Vagina (tissue), 2 donors: ENCODE measurements at places on chromosomes 7 and 10.

DNA sequence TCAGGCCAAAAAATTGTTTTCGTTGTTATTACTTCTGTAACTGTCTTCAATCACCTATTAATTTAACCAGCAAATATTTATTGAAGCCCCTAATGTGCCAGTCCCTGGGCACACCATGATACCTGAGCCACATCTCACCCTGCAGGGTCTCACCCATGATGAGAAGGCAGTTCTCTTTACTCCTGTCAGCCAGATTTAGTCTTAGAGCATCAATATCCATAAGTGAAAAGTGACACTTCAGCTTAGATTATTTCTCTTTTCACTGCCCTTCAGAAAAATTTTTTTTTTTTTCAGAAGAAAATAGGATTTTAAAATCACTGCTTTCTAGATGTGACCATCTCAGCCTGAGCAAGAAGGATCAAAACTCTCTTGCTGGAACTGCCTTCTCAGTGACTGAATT, 258.6 kb upstream of the NFE2L3 start:
- DNase-seq: no peak

DNA sequence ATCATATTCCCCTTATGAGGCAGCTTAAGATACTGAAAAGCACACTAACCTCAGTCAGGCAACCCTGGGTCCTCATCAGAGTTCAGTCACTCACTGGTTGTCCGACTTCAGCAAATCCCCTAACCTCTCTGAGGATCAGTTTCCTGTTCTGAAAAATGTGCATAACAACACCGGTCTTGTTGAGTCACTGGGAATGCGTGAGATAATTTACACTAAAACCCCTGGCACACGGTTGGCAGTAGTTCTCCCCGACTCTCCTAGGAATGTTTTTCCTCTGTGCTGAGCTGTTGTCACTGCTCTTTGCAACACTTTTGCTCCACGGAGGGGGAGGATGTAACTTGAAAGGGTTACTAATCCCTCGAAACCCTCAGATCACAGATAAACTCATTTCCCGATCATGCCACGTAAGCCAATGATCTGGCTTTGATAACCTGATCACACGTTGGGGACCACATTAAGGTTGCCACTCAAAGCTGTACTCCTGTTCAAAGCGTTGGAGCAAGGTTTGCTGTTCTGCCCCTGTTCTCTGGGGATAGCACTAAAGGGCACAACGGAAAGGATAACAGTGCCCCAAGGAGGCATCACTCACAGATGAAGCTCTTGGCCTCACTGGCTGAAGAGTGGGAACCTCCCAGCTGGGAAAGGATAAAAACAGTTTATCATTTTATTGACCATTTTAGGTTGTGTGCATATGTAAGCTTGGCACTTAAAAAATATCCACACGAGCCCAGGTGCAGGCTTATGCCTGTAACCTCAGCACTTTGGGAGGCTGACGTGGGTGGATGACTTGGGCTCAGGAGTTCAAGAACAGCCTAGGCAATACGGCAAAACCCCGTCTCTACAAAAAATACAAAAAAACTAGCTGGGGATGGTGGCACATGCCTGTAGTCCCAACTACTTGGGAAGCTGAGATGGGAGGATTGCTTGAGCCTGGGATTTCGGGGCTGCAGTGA, 5.0 kb upstream of the RBM17 start:
- DNase-seq: no peak

DNA sequence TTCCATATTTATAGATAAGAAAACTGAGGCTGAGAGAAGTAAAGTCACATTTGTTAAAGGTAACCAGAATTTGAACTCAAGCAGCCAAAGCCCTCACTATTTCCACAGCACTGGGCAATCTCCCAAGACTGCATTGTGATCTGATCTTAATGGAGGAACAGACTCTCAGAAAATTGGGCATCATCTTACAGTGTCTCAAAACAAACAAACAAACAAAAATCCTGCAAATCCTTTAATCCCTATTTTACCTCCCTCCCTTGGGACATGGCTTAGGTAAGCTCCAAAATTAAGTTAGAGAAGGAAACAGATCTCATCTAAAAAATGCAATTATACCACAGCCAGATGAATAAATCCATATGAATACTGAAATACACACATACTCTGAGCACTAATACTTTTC, 57.5 kb downstream of the FHIP2A start:
- DNase-seq: no peak

DNA sequence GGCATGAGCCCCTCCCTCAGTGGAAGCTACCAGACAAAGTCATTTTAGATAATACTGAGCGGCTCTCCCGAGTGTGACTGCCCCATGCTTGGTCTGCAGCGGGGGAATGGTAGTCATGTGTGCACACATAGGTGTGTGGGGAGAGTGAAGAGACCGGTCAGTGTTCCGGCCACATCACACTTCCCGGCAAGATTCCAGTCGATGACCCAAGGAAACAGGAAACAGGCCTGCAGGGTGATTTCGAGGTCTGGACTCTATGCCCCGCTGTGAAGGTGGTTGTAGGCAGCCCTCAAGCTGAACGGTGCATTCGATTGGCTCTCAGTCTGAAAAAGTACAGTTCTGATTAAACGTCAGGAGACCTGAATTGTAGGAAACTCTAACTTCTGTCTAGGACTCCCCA, 73.2 kb downstream of the SYPL1 start:
- DNase-seq: no peak

DNA sequence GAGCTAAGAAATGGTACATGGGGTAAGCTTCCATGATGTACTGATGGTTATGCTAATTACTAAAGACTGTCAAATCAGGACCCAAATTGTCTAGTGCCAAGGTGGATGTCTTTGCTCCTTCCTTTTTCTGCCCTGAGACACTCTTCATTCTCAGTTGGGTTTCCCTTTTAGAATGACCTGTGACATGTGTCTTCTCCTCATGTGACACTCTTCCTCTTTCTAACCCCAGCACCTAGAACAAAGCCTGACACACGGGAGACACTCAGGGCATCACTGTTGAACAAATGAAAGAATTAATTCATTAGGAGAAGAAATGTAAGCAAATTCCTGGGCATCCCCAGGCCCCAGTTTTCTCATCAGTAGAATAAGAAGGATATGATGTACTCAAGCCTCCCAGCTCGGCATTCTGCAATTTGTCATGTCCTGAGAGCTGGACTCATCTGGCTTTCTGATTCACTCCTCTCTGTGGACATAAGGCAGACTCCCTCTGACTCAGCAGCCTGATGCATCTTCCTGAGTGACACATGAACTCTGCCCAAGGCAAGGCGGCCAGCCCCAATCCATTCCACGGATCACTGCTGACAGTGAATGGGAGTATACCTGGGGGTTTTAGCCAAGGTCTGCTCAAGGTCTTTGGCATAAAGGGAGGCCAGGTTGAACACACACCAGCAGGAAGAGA, 473.8 kb downstream of the KCNMA1 start:
- no peak for DNase-seq

DNA sequence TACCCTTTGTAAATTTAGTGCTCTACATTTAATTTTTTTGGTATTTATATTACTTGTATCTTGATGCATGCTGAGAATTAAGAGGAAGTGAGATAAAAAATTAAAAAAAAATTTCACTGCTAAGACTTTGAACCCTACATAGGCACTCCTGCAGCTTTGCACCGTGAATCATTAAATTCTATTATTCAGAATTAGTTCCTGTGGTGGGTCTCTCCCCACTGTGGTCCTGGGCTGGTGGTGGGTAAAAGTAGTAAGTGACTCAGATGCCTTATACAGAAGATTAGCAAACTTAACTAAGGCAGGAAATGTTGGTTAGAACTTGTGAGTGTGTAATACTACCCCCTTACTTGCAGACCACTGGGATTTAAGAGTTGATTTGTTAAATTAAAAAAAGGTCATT, 72.6 kb downstream of the AP3M1 start:
- no peak for DNase-seq

DNA sequence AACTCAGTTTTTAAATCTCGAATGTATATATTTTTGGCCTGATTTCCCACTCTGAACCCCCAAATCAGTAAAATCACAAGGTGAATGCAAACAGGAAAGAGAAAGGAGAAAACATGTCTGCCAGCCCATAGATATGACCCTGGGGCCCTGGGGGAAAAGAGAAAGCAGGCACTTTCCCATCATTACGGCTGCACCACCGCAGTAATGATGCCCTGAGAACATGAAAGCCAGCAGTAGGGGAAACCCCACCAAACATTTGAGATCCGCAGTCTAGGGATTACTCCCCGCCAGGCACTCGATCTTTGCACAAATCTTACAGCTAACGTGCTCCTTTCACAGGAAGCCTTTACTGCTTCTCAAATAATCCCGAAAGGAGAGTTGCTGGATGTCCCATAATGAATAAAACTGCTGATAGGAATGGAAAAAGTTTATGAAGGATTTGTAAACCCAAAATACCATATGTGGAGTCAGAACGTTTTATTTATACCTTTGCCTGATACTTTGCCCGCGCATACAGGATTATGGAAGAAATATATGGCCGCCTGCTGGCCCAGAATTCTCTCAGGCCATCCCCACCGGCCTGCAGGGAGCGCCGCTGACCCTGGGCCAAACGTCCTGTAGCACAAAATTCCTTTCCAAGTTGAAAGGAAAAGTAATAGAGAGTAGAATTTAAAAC, 180.0 kb upstream of the INHBA start:
- no peak for DNase-seq

DNA sequence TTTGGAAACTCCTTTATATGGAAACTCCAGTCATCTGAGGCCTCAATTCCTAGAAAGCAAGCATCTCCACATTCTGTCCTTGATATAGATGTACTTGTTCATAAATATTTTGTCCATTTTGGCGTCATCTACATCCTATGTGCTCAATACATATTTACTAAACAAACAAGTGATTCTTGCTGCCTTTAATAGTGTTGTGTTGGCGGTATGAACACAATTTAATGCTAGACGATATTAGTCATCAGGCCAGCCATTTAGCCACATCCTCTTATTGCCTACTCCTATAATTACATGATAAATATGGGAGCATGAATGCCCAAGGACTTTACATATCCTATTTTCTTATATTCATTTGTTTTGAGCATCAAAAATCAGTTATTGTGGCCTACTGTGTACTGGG, 18.5 kb upstream of the IFRD1 start:
- DNase-seq: no peak

GRCh38 chr10:86447432-86447831, 74.2 kb downstream of the WAPL start:
- no peak for DNase-seq

- no peak for DNase-seq
Measured at GRCh38 chr10:121696854-121697253, 98.6 kb upstream of the FGFR2 start.

- DNase-seq: no peak
Measured at GRCh38 chr10:128642502-128642901, 516.3 kb upstream of the MKI67 start.

DNA sequence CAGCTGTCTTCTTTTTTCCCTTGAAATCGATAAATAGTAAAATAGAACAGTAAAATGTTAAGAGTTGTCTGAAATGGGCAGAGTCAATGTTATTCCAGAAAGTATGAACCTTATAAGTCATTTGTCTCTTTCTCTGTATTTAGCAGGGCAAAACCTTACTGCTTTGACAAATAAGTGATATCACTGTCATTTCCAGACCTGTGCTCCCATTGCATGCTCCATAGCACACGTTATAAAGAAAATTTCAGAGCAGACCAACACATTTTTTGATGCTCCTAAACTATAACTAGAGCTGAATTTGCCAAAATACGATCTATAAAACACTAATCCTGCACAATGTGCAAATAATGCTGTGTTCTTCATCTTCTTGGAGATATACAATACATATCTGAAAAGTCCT, 1.1 kb downstream of the A1CF start:
- DNase-seq: no peak

- no peak for DNase-seq
Measured at GRCh38 chr7:41992881-41993867, 243.8 kb downstream of the GLI3 start.

DNA sequence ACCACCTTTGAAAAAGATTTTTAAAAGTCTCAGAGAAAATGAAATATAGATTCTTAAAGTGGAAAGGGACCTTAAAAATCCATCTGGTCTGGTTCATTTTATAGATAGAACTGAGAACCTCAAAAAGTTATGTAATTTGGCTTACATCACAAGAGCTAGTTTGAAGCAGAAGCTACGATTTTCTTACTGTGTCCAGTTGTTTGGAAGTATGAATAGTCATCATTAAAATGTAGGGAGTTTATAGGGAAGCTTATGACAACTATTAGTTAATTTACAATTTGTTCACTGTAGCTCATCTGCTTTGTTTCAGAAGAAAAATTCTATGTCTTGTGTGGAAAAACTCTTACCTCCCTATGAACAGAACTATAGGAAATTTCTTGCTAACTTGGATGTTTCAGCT, 26.9 kb downstream of the ZEB1 start:
- DNase-seq: no peak

- no peak for DNase-seq
Measured at GRCh38 chr10:15118615-15119014, 21.5 kb downstream of the RPP38 start.

DNA sequence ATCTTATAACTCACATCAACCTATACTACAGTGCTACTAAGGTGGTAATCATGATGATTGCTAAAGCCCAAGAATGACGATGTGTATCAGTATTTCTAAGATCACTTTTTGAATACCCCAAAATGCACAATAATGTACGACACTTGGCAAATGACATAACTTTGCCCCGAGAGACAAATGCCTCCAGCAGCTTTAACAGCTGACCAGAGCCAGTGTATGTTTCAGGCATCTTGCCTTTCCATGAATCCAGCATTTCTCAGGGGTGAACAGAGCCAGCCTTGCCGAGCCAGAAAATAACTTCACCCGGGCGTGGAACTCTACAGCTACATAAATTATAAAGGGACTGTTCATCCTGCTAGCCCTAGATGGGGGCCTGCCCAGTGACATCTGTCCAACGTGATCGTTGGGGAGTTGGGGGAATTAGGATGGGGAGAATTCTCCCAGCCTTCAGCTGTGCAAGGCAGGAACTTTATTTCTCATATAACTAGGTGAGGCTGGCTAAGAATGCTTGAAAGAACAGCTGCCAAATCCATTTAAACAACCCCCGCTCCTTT, 1.8 kb downstream of the IGFBP3 start:
- no peak for DNase-seq

DNA sequence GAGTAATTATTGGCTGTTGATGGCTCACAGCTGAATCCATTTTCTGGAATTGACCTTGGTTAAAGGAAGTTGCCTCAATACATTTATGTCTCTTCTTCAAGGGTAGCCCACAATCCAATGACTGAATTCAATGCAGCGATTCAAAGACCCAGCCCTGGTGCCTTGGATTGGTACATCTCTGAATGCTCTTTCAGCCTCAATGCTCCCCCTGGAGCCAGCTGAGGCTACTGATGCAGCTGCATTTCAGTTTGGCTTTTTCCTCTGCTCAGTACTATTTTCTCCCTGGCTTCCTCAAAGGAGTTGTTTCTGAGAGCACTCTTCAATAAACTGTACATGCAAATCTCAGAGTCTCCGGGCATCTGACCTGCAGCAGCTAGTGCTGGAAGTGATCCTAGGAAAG, 633 bp upstream of the EBLN1 start:
- no peak for DNase-seq

- no peak for DNase-seq
Measured at GRCh38 chr7:84125654-84126053, 68.9 kb downstream of the SEMA3A start.

- DNase-seq: peak; percentile 58
Measured at GRCh38 chr10:131172433-131172832, 139.1 kb downstream of the TCERG1L start.

GRCh38 chr10:31669357-31669756, 259.3 kb downstream of the ARHGAP12 start:
- no peak for DNase-seq

- no peak for DNase-seq
Measured at GRCh38 chr10:62582804-62583208, 208.6 kb downstream of the ZNF365 start.
